ENCODE measurements at places on chromosomes 16 and 17.

GRCh38 chr17:51000835-51001638, 119.6 kb downstream of the SPAG9 start:
- DNase-seq = peak; percentile 78

DNA sequence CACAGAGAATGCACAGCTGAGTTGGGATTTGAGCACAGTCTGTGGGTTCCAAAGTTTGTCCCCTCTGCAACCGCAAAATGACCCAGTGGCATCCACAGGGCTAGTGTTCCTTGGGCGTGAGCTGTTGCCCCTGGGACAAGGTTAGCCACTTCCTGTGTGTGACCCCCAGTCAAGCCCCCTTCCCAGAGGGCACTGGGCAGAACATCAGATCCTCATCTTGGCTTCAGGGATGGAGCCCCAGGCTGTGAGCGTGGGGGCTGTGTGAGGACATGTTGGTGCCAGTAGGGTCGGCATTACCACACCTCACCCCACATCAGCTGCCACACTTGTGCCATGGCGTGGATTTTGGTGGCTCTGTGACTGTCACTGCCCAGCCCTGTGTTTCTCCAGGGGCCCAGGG, 55.3 kb downstream of the USP22 start:
- no peak for DNase-seq

GRCh38 chr16:83130039-83130438, 503.3 kb downstream of the CDH13 start:
- DNase-seq = no peak

DNA sequence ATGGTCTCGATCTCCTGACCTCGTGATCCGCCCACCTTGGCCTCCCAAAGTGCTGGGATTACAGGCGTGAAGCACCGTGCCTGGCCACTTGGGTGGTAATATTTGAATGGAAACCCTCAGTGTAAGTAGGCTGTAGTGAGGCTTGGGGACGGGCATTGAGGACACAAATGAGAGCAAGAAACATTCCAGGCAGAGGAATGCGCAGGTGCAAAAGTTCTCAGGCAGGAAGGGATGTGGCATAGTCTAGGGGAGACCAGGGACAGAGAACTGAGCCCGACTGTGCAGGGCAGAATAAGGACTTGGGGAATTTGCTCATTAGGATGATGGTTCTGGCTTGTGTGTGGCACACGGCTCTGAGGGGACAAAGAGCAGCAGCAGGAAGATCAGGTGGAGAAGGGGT, 54.8 kb downstream of the GRB2 start:
- no peak for DNase-seq

DNA sequence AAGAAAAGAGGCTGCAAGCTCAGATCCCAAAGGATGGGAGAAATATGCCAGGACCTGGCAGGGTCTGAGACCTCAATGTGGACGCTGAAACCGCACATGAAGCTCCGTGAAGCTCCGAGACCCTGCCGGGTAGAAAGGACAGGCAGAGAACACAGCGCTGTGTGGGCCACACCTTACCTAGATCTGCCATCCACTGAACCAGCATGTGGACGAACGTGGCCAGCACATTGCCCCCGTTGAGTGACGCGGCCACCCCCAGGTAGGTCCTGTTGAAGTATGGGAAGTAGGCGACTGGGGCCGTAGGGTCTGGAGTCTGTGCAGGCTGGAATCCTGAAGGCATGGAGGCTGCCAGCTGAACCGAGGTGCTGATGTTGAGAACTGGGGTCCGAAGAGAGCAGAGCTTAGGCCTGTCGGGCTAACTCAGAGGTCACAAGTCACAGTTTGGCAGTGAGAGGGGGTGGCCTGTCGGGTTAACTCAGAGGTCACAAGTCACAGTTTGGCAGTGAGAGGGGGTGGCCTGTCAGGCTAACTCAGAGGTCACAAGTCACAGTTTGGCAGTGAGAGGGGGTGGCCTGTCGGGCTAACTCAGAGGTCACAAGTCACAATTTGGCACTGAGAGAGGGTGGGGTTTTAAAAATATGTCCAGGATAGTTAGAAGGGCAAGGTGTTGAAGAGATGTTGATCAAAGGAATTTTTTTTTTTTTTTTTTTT, 6.1 kb upstream of the TRPV1 start:
- no peak for DNase-seq
